Neural crest cell (in vitro differentiated cells): ENCODE measurements at places on chromosomes 4 and X. TPM values are rescaled to one million over a fixed set of nuclear protein-coding genes. Genes with fewer than 3 reads are reported as not detected.

Gene GYG2
- 75.6 and 77.9 TPM in 2 replicates for total RNA-seq

Gene GRPR
- total RNA-seq: 0.68 and 0.71 TPM in 2 replicates

GRCh38 chr4:30028826-30029225, 691.3 kb upstream of the PCDH7 start:
- no peak for DNase-seq

- DNase-seq: no peak
Observed at GRCh38 chr4:87299898-87300297, 22.8 kb downstream of the HSD17B13 start.

DNA sequence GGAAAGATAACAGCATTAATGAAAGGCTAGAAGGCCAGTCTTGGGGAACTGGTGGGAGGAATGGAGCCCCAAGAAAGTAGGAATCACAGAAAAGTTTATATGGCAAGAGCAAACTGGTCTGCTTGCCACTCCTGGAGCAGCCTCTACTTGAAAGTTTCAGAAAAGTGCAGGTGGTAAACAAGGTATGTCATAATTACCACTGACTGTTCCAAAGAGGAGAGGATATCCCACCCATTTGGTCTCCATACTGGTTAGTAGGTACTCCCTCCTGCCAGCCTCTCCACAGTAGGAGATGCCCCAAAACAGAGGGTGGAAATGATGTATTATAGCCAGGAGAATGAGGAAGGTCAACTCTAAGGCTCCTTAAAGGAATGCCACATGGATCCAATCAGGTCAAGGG, 145.1 kb downstream of the INPP4B start:
- DNase-seq: no peak

GRCh38 chr4:130008461-130008860, 912.5 kb downstream of the C4orf33 start:
- DNase-seq: no peak

DNA sequence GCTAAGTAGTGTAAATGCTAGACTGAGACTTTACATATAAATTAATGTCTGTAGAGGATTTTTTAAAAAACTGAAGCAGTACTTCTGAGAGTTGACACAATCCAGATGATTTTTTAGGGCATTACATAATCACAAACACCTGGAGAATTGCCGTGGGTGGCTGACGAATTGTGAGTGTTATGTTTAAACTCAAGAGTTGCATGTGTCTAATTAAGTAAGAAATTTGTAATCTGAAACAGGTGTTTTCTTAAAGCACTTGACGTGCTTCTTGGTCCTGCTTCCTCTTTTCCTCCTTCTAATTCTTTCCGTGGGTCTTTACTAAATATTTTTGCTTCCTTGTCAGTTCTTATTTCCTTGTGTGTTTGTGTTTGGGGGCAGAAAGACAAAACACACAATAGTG, 27.8 kb downstream of the PIR start:
- no peak for DNase-seq
